ENCODE measurements at places on chromosomes 1 and 21.

GRCh38 chr1:22253012-22253790 lies 110.3 kb upstream of the WNT4 start:
- DNase-seq = no peak

GRCh38 chr1:186841599-186841998 lies 12.8 kb downstream of the PLA2G4A start:
- DNase-seq = no peak

DNA sequence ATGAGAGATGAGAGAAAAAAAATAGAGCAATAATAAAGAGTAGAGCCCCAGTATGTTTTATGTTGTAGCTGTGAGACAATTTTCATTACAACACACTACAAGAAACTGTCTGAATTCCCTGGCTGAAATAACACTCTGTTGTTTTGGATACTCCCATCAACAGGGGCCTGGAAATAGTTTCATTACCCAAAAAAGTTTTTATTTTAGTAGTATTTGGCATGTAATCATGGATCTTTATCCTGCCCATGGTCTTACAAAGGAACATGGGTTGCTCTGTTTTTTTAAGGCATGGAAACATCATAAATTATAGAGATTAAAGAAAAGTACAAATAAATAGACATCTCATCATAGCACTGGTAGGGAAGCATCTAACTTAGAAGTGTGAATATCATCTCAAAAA lies 56.3 kb downstream of the GNG12 start:
- no peak for DNase-seq

DNA sequence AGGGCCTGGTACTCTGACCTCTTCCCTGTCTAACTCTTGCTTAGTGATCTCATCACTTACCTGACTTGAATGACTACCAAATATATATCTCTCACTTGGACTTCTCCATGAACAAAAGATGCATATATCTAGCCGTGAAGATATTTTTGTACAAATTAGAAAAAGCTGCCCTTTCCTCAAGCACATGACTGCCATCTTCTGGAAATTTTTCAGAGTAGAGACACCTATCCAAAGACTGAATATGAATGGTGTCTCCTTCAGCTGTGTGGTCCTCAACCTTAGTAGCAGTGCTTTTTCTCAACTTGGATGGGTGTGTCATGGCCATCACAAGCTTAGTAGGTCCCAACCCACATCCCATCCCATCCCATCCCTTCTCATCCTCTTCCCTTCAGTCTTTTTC lies 142.3 kb downstream of the DNM3 start:
- no peak for DNase-seq

DNA sequence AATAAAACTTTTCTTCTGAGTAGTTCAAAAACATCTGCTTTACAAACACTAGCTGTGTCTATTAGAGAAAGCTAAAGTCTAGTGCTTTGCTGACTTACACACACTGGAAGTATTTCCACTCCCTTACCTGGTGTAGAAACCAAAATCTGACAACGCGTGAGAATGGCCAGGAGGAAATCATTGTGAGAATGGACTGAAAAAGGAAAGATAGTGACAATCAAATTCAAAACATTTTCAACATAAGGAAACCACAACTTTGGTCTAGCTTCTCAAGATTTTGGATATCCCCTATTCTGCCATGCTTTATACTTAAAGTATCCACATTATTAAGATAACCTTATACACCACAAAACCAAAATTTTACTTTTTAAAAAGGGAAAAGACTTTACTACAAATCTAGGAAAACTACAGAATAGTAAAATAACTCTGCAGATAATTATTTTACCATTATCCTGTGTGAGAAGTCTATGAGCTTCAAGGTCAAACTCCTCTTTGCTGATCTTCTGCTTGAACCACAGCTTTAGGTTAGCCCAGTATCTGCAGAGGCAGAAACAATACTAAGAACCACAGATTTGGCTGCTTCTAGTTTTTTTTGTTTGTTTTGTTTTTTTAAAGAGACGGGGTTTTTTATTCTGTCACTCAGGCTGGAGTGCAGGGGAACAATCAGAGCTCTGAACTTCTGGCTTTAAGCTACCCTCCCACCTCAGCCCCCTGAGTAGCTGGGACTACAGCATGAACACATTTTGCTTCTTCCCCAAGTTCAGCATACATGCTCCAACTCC lies 6.6 kb downstream of the TADA1 start:
- DNase-seq = no peak

DNA sequence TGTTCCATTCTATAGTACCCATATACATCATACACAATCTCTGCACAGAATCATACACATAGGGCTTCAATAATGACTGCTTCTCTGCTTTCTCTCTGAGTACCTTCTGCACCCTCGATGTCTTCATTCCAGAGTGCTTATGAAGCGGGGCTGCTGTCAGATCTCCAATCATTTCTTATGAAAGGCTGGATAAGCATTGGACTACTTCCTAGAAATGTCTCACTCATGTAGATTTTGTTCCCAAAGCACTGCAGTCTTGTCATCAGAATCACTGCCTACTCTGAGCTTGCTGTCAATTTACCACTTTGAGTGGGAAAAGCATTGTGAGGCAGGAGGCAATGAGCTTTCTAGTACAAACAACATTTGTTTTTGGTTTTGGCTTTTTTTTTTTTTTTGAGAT lies 179.0 kb downstream of the SLC35F3 start:
- no peak for DNase-seq

- DNase-seq = no peak
Measured at GRCh38 chr1:81811757-81812371, 11.1 kb downstream of the ADGRL2 start.

DNA sequence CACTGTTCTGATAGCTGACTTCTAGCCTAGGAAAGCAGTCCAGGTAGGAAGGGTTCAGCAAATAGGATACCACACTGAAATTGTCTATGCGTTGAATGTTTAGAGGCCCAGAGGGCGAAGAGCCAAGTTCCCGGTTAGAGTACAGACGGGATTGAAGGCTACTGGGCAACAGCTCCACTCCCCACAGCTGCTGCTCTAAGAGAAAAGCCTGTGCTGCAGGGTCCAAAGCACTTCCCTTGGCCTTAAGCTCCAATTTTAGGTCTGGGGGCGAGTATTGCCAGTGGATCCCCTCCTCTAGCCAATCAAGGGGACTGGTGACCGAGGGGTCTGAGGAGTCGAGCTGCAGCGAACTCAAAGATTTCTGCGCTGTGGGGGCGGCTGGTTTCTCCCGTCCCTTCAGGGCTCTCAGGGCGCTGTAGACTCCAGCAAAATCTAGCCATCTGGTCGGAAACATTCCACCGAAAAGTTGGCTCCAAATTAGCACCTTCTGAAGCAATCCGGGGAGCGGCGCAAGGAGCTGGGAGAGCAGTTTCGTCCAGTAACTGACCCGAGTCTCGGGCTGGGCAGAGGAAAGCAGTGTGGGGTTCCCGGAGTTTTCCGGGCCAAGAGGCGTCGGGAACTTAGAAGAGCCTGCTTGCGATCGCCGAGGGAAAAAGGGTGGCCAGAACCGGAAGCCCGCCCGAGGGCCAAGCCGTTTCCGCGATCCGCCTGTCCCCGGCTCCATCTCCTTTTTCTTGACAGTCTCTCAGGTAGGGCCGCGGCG lies 748 bp downstream of the PPP1R15B start:
- DNase-seq = peak; percentile 78

DNA sequence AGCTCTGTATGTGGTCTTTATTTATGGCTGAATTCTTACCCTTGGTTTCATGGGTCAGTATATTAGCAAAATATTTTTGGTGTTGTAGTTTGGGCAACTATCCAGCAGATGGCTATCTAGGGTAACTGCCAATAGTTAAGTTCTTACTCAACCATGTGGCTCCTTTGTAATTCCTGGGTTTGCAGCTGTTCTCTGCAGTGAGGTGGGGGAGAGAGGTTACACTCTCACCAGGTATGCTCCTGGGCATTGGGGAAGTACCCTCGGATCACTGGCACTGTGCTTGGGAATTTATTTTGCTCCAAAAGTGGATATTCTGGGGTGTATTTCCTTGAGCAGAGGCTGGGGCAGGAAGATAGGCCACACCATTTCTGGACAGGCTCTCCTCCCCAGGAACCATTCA lies 436.7 kb upstream of the TMPRSS15 start:
- no peak for DNase-seq

DNA sequence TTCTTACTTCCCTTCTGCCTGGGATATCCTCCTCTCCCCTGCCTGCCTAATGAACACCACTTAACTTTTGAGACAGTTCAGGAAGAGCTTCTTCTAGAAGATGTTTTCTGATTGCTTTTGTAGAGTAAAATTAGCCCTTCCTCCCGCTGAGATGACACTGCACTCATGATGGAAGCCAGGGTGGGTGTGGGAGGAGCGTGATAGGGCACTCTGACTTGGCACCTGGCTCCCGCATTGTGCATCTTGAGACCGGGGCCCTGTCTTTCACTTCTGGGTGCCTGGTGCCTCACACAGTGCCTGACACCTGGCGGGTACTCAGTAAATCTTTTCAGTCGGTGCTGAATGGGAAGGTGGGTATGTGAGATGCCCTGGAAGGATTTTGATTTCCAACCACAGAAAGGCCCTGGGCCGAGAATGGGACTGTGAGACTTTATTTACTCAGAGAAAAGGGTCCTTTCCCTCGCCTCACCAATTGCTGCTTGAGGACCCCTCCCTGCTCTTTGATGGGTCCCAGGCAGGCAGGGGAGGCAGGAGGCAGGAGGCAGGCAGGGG lies 6.8 kb downstream of the THEM5 start:
- DNase-seq = no peak

GRCh38 chr1:165492845-165493373 lies 48.0 kb upstream of the RXRG start:
- no peak for DNase-seq

DNA sequence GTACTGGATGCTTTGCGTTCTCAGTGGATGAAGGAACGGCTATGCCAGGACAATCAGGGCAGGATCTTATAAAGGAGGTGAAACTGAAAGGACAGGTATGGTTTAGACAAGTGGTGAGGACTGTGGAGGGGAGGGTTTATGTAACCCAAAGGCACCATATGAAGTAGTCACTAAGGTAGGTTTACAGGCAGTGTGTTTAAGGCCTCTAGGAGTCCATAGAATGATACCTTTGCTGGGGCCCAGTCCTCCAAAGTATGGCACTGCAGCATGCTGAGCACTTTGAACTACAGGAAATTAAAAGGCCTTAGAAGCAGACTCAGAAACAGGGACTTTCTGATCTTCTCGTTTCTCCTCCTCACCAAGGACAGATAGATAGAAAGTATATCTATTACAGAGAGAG lies 304.7 kb upstream of the USP25 start:
- DNase-seq = no peak

DNA sequence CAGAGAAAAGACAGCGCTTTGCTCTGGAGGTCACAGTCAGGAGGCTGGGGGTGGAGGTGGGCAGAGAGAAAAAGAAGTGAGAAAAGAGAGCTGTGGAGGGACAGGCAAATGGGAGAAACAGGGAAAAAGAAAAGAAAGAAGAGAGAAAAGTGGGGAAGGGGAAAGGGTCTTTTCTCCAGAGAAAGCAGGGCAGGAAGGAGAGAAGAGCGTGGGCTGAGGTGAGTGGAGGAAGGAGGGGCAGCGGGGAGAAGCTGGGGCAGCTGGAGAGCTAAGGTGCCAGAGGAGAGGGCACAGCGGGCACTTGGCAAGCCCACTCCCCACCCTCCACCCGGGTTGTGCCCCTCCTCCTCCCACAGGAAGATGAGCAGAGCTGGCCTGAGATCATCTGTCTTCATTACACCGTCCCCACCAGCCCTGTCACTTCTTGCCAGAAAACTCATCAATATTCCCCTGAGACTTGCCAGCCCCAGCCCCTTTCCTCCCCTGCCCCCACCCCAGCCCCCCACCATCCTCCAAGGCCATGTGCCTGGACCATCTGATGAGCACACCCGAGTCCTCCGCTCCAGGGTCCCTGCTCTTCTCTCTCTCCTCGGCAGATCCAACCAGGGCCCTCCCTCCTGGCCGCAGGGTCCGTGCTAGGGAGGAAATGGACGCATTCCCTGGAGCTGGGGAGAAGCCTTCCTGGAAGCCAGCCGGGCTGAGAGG lies 17.0 kb upstream of the BLACAT1 start:
- no peak for DNase-seq

GRCh38 chr21:45576838-45577737 lies 34.8 kb upstream of the SLC19A1 start:
- DNase-seq = no peak

DNA sequence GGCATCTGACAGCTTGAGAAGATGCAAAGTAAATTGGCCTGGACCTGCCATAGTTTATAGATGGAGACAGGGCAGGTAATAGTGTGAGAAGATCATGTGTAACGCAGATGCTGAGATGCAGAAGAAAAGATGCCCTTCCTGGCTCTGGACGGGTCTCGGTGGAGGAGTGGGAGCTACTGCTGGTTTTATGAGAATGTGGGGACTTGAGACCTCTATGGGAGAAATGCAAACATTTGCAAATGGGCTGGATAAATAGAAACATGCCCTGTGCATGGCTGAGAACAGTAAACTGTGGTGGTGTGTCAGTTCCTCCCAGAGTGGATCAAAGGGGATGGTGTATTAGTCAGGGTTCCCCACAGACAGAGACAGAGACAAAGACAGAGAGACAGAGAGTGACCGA lies 21.9 kb downstream of the UBASH3A start:
- no peak for DNase-seq

DNA sequence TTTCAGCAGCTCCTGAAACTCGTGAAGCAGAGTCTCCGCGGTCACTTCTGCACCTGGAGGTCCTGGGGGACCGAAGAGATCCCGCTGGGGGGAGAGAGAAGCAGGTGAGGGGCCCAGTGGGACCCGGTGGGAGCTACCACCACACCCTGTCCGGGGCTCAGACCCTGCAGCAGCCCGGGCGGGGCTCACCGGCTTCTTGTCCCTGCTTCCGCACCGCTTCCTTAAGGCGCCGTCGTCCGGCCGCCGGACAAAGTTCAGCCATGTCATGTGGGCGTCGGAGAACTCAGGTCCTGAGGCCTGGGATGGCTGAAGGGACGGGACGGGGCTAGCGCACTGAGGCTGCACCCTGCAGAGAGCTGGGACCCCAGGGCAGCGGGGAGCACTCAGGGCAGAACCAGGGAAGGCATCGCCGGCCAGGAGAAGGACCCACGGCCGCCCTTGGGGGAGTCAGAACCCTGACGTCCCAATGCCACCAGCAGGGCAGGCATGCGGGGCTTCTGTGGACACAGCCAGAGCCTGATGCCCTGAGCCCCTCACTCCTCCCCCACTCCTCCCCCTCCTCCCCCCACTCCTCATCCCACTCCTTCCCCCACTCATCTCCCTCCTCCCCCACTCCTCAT lies 2.2 kb downstream of the C1QTNF12 start:
- DNase-seq = no peak
